ENCODE measurements at places on chromosomes 5 and 9.

DNA sequence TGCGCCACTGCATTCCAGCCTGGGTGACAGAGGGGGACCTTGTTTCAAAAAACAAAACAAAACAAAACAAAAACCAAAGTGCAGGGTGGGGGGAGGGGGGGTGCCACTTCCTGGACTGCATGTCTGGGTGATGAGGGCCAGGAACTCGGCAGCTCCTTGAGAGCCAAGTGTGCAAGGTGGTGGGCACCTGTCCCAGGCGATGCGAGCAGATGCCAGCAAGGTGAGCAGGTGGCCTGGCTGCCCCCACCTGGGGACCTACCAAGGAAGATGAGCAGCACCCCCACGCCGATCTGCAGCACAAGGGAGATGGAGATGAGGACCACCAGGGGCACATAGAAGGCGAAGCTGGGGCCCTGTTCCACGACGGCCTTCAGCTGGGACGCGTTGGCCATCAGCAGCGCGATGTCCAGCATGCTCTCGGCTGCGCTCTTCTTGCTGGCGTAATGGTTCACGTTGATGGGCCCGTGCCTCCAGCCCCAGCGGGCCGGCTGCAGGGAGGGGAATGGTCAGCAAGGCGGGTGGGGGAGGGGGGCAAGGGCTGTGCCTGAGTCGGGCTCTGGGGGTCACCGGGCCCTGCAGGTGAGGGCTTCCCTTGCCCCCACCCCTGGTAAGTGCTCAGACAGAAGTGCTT, 7.8 kb downstream of the NINJ1 start:
- DNase-seq, result no peak

DNA sequence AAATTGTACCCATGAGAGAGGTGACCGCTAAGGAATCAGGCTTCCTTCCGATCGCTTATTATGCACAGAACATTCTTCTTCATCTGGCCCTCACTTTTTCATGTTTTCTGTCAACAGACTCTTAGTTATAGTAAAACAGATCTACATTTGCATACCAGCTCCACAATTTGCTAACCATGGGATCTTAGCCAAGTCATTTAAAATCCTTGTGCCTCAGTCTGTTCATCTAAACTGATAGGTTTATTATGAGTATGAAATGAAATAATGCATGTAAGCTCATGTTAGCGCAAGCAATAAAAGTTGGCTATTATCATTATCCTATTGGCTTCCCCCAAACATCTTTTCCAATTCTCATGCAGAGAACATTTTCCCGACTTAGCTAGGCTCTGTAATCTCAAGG, 42.3 kb downstream of the FGF1 start:
- no peak for DNase-seq

GRCh38 chr5:51573835-51574234, 190.6 kb downstream of the ISL1 start:
- DNase-seq, result no peak

DNA sequence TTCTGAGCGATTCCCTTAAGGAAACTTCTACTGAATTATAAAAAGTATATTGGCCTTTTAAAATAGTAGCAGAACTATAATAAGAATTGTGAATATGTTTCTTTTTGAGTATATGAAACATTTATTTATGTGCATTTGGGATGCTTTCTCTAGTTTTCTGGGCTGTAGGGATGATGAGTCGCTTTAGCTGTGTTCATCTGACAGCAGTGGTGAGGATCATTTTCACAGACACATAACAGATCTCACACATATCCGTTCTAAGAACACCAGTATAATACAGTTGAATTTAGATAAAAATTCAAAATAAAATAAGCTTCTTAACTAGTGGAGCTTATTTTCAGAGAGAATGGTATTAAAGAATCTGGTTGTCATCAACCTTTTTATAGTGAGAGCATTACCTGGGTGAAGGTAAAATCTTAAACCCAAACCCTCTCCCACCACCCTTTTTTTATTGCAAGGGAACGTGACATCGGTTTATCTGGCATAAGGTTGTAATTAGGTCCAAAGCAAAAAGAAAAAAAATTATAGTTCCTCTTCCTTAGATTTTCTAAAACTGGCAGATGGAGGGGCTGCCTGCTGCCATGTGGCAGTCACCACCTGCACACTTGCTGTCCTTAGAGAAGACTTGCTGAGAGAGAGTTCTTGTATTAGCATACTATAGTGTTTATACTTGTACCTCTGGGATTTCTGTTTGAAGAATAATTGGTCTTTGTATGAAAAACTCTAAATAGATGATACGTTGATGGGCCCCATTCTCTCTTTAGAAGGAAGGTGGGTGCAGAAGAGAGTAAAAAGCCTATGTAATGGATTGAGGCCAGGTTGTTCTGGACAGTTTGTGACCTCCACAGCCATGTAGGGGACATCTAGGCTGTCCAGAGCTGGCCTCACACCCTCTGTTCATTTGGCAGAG, 86.8 kb downstream of the CAMK4 start:
- no peak for DNase-seq

GRCh38 chr9:131082774-131083512, 13.4 kb upstream of the AIF1L start:
- DNase-seq, result no peak

- no peak for DNase-seq
Observed at GRCh38 chr9:23309800-23310199, 516.2 kb downstream of the ELAVL2 start.

- no peak for DNase-seq
Observed at GRCh38 chr5:137372773-137373160, 126.4 kb downstream of the SPOCK1 start.

DNA sequence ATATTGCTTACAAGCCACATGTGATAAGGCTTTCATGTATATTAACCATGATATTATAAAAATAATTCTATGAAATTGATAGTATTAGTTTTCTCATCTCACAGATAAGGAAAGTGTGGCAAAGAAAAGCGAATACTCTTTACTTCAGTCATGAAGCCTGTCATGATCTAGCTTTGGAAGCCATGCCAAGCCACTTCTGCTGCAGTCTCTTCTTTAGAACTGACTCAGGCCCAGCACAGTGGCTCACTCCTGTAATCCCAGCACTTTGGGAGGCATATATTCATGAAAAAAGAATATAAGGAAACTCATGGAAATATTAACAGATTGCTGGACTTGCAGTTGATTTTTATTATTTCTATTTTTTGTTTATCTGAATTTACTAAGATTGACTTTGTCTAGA, 42.9 kb upstream of the PJA2 start:
- no peak for DNase-seq

DNA sequence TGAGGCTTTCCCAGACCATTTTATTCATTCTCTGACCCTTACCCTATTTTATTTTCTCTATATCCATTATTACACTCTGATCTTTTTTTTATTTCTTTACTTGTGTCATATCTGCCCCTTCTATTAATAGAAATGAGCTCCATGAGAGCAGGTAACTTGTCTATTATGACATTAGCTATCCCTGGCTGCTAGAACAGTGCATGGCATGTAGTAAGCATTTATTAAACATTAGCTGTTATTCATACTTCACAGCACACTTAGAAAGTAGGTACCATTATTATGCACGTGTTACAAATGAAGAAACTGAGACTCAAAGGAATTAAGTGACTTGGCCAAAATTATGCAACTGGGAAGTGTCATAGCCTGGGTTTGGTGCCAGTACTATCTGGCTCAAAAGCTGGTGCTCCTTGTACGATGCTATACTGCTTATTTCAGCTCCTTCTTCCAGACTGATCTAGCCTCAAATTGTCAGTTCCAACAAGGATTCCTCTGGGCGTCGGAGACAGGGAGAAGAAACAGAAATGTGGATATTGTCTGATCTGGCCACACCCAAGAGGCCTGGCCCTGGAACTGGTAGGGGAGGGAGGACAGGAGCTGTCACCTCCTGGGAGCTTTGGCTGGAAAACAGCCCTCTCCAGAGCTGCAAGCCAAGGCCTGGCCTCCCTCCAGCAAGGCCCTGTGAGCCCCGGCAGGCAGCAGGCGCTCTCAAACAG, 10.8 kb upstream of the NIPAL4 start:
- no peak for DNase-seq

- DNase-seq, result no peak
Observed at GRCh38 chr9:112586599-112587155, 100.0 kb downstream of the KIAA1958 start.

GRCh38 chr5:81513473-81513872, 119.5 kb upstream of the ACOT12 start:
- no peak for DNase-seq

- no peak for DNase-seq
Observed at GRCh38 chr5:116922532-116922931, 347.9 kb upstream of the SEMA6A start.

GRCh38 chr5:81161012-81161601, 72.0 kb upstream of the CKMT2 start:
- DNase-seq, result no peak

DNA sequence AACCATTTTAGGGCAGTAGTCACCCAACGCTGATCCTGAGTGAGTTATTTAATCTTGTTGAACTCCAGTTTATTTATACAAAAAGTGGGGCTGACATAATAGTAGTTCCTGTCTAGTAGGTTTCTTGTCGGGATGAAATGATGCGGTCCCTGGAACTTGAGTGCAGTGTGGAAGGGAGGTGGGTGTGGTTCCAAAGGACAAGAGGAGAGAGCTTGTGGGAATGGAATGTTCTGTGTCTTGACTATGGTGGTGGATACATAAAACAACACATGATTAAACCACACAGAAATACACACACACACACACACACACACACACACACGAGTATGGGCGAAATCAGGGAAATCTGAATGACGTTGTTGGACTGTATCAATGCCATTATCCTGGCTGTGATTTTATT, 66.1 kb upstream of the BARHL1 start:
- DNase-seq, result no peak

DNA sequence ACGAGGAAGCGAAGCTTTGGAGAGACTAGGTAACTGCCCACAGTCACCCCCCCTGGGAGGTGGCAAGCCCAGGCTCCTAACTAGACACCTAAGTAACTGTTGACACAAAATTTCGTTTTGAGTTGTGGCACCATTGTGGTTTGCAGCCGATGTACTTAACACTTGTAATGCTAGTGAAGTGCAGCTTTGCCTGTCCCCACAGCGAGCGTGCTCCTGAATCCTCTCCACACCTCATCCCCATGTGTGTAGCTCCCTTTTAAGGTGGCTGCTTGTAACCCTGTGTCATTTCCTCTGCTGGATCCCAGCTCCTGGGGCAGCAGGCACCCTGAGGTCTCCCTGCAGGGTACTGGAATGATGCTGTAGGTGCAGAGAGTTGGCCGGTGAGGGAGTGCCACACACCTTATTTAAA, 114.9 kb downstream of the TRIO start:
- DNase-seq, result no peak

DNA sequence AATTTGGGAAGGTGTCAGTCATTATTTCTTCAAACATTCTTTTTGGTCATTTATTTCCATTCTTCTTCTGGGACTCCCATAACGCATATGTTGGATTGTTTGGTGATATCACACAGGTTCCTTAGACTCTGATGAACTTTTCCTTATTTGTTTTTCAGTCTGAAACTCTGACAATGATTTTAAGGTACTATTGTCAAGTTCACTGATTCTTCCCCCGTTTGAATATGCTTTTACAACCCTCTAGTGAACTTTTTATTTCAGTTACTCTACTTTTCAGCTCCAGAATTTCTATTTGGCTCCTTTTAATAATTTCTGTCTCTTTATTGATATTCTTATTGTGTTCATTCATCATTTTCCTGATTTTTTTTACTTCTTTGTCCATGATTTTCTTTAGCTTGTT, 92.5 kb upstream of the RORB start:
- DNase-seq, result no peak

DNA sequence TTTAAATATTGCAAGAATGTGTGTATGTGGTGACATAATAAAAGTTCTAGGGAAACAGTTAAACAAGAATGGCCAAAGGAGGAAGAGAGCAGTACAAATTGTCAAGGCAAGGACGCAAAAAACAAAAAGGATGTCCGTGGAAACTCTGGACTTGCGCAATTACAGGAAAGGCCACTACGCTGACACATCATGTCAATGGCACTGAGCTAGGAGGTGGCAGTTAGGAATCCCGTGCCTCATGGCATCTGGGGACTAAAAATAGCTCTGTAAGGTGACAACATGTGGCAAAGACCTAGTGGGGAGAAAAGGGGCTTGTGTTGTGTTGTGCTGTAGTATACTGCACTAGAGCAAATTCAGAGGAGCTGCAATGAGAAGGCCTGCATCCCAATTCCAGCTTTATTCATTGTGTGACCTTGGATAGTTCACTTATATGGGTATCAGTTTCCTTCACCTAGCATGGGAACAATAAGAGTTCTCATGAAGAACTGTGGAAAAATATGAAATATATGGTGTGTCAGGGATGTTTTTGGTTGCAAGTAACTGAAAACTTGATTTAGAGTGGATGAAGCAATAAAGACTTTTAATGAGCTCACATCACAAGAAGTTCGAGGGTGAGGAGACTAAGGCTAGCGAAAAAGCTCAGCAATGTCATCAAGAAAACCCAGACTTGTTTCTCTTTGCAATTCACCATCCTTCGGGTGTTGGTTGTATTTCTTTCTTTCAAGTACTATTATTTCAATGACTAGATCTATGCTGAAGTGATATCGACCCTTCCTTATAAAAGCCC, 124.1 kb upstream of the STC2 start:
- no peak for DNase-seq
